Kidney tubule cell (primary cell): ENCODE measurements at places on chromosomes 12 and 14.
A peak's percentile ranks its signal among the peaks of the same experiment; 100 is the strongest.

DNA sequence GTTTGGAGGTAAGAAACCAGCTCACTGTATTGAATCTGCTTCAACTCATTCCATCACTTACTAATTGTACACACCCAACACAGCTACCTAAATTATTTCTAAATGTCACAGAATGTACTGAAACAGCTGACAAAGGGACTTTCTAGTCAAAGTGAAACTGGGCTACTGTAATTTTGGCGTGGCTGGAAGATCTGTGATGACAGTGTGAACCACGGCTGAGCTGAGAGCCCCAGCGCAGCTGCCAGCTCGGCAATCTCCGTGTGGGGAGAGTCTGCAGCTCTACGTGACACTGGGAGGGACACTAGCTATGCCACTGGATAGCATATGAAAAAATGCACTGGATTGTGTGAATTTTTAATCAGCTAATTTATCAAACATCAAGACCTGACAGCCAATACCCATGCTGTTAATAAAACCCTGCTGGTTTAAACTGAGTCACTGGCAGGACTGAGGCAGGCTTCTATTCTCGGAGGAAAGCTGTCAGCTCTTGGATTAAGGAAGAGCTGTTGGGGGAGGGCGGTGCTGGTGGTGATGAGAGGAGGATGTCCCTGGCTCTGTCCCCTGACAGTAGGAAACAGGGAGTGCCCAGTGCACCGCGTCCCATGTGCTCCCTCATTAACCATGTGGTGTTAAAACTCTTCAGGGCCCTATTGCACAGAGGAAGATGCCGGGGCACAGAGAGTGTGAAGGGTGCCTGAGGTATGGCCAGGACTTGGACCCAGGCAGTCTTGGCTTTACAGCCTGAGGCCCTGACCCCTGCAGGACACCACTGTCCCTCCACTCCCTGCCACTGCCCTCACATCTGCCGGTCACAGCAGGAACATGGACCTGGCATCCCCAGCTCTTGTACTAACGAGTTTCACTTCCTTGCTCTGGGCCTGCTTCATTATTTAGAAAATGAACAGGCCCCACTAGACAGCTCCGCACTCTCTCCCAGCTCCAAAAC lies 13.3 kb downstream of the SLC15A4 start:
- DNase-seq: no peak

DNA sequence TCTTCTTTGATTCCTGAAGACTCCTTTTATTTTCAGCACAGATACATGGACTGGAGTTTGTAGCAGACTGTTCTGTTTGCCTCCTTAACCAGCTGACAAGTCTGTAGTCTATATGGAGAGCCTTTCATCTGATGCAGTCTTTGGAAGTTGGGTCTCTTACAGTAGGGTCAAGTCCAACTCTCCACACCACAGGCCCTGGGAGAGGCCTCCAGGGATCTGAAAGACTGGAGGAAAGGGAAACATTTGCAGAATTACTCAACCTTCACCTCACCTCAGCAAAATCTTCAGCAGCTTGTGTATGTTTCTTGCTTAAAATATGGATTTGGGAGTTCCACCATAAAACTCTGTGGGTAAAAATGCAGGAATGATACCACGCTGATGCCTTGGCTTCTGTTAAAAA lies 188.4 kb downstream of the MSRB3 start:
- DNase-seq: no peak

GRCh38 chr14:37062191-37062803 lies 110.1 kb downstream of the SLC25A21 start:
- DNase-seq: no peak

GRCh38 chr14:20652996-20653975 lies 11.8 kb upstream of the OR6S1 start:
- peak; percentile 89 for DNase-seq

GRCh38 chr12:28216016-28216415 lies 25.8 kb downstream of the CCDC91 start:
- no peak for DNase-seq

GRCh38 chr14:71523630-71524319 lies 408.5 kb upstream of the RGS6 start:
- no peak for DNase-seq

GRCh38 chr14:53894456-53894855 lies 62.2 kb downstream of the BMP4 start:
- DNase-seq: peak; percentile 62

DNA sequence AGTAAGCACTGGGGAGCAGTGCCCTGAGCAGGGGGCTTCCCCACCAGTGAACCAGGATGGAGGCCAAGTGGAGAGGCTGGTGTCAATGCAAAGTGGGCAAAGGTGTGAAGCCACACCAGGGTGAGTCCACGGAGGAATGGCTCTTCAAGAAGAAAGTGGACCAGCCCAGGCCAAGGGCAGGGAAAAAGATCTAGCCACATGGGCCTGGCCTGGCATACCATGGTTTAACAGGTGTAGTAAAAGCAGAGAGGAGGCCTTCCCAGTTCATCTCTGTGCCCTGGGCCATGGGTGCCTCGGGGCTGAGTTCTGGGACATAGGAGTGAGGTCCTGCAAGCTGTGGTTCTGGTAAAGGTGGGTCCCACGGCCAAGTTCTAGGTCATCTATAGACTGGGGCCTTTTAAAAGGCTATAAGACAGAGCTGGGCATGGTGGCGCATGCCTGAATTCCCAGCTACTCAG lies 153.4 kb downstream of the DPF3 start:
- DNase-seq: no peak

DNA sequence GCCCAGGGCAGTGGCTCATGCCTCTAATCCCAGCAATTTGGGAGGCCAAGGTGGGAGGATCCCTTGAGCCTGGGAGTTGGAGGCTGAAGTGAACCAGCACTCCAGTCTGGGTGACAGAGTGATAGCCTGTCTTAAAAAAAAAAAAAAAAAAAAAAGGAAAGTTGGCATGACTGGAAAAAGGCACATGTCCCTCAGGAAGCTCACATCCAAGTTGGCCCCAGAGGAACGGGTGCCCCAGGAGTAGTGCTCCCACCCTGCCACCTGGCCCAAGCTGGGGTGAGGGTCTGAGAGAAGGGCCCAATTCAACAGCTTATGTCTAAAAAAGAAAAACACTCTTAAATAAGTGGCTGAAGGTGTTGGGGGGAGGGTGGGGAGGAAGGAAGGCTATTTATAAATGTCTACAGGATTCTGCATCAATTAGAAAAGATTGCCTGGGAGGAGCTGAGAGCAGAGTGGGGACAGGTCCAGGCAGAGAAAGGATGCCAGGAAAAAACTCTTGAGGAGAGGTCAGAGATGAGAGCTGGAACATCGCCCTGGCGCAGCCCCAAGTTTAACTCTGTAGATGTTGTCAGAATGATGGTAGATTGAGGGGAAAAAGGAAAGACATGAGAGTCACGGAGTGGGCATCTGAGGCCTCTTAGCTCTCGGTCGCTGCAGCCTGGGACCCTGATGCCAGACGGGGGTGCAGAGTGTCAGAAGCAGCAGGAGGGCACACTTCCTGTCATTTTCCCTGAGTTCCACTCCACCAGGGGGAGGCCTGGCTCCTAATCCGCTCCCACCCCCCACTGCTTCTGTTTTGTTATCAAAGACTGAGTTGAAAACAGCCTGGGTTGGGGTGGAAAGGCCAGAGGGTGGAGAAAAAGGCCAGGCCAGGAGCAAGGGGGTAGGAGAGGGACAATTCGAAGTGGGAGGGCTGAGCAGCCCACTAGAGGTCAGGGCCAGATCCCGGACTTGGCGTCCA lies 7.3 kb downstream of the SPRYD3 start:
- no peak for DNase-seq

DNA sequence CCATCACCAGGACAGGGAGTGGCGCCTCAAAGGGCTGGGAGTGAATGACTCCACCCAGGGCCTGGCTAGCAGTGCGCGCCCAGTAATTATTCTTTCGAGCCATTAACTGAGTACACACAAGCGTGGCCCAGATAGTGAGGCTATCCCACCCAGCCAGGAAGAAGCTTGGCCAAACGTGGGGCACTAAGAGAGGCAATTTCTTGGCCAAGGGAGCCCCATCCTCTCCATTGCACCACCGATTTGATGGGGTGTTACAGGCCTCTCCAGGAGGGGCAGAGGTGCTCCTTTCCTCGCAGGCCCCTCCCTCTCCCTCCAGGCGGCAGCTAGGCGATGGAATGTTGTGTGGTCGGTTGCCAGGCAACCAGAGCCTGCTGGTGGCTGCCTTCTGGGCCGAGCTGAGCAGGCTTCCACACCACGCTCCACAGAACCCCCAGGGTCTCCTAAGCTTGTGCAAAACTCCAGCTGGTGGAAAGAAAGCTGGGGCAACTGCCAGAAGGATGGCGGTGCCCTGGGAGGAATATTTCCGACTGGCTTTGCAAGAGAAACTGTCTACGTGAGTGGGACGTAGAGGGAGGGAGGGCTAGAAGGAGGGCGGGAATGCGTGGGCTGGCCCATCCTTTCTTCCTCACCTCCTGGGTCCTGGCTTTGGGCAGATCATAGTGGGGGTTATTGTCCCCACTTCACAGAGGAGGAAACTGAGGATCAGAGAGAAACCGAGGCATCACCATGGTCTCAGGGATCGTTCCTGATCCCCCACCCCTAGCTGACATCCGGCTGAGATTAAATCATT lies at the start of gene CFAP73:
TSS of gene CFAP73 (plus strand) at position 364 of the 790 bp plus-strand sequence. CDS start at position 498, 134 bp downstream.
- DNase-seq: peak; percentile 93

DNA sequence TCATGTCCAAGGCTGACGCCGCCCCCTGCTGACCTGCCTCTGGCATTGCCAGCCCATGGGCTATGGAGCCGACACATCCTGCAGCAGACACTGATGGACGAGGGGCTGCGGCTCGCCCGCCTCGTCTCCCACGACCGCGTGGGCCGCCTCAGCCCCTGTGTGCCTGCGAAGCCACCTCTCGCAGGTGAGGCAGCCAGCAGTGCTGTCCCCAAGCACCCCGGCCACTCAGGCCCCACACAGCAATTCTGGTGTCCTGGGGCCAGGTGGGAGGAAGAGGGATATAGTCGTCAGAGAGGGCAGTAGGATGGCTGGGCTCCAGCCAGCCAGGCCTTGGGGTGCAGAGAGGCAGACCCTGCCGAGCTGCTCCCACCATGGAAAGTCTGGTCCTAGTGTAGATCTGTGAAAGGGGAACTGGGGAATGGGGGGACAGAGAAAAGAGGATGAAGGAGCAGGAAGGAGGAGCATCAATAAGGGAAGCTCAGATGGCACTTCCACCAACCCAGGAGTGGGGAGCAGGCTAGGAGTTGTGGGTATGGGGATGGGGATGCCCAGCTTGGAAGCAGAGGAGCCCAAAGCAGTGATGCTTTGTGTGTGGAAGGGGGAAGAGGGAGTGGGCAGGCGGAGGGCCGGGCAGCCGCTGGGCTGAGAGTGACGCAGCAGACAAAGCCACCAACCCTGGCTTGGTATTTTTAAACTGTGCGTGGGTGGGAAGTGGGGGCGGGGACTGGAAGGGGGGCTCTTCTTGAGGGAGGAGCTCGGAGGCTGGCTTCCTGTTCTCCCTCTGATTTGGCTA lies 4.7 kb downstream of the NAB2 start:
- peak; percentile 50 for DNase-seq

DNA sequence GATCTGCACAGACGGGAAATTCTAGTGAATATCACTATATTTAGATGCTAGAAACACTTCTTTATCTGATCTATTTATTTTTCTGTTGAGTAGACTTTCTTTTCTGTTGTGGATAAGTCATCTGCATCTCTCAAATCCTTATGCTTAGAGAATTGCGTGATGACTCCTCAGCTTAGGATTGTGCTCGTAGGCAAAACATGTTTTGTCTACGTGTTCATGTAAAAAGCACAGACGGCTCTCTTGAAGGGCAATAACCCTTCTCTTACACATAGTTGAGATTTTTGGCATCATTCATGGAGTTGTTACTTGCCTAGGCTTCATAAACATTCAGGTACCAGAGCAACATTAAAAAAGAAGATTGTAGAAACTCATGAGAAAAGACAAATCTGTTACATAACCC lies 18.6 kb downstream of the PPFIBP1 start:
- peak; percentile 73 for DNase-seq

- no peak for DNase-seq
Observed at GRCh38 chr14:25094171-25094907, 44.4 kb upstream of the STXBP6 start.

DNA sequence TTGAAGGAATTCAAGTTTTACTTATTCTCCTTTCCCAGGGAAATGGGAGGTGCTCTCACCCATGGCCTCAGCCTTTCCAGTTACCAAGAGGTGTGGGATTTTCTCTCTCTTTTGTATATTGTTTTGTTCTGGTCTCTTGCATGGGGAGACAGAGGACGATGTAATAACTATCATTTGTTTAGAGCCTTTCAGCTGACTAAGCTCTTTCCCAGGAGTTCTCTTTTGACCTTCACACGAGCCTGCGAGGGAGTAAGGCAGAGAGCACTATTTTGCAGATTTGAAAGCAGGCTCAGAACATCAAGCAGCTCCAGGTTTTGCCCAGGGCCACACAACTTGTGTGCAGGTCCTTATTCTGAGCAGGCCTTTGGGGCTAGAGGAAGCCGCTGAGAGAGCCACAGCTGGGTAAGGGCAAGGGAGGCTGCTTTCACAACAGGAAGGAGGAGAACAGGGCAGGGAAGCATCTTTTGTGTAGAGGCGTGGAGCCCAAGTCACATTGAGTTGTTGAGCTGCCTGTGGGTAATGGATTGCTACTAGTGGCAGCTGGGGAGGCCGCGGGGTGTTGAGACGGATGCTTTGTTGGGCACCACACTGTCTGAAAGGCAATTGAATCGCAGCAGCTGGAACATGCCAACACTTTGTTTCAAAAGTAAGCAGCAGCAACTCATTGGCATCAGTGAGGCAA lies 116.2 kb downstream of the PRMT8 start:
- no peak for DNase-seq

DNA sequence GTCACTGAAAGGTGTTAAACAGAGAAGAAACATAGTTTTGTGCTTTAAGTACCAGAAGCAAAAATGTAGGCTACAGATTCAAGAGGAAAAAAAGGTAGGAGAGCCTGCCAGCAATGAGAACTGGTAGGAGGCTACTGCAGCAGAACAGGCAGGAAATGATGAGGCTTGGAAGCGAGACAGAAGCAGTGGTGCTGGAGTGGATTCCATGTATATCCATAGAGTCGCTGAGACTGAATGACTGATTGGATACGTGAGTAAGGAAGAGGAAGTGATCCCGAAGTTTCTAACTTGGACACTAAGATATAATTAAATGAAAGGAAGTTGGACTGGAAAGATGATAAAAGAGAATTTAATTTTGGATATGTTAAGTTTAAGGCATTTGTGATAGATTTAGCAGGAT lies 45.0 kb upstream of the CCDC91 start:
- DNase-seq: peak; percentile 2

GRCh38 chr12:28742791-28743190 lies 406.3 kb upstream of the FAR2 start:
- peak; percentile 82 for DNase-seq

GRCh38 chr14:88554457-88555286 lies at the start of gene PTPN21:
PTPN21 (minus strand) TSS chr14:88555007; CDS start chr14:88550417, 4,590 bp downstream.
- DNase-seq: peak; percentile 84
